A549 treated with CORT108297 at 1 μM for 4 hours (cell line): ENCODE measurements at places on chromosomes 12 and 14. TPM values are rescaled to one million over a fixed set of nuclear protein-coding genes. Genes with fewer than 3 reads are reported as not detected.

PTPRR gene
- total RNA-seq: 0.24 to 0.45 TPM (median 0.37 TPM) in 5 replicates

ANKRD52 gene
- 36.1 to 51.0 TPM (median 50.0 TPM) in 5 replicates for total RNA-seq

TAS2R31 gene
- total RNA-seq: 0.13 to 0.28 TPM (median 0.17 TPM) in 3 of 5 replicates, not detected in the others

ALX1 gene
- total RNA-seq: 5.0 to 6.7 TPM (median 5.9 TPM) in 5 replicates

EXOC3L4 gene
- total RNA-seq: 1.1 to 2.5 TPM (median 1.9 TPM) in 5 replicates

CDC42BPB gene
- total RNA-seq: 58.8 to 86.4 TPM (median 80.7 TPM) in 5 replicates

ASPG gene
- 0.03 to 0.06 TPM (median 0.05 TPM) in 3 of 5 replicates, not detected in the others for total RNA-seq

DBX2 gene
- not detected in 5 replicates for total RNA-seq

MDP1 gene
- total RNA-seq: 30.3 to 32.5 TPM (median 31.5 TPM) in 5 replicates

TEX22 gene
- total RNA-seq: 0.15 to 0.75 TPM (median 0.53 TPM) in 5 replicates

COX8C gene
- total RNA-seq: not detected in 5 replicates

PLEKHD1 gene
- total RNA-seq: 0.02 to 0.04 TPM (median 0.03 TPM) in 3 of 5 replicates, not detected in the others

ACOT4 gene
- total RNA-seq: 1.9 to 2.4 TPM (median 2.0 TPM) in 5 replicates

CCDC184 gene
- 3.1 to 4.2 TPM (median 4.1 TPM) in 5 replicates for total RNA-seq

OR11G2 gene
- not detected in 5 replicates for total RNA-seq

PPP1R36 gene
- 0.14 to 0.44 TPM (median 0.23 TPM) in 5 replicates for total RNA-seq

C12orf50 gene
- 0.06 to 0.08 TPM in 2 of 5 replicates, not detected in the others for total RNA-seq

KRT85 gene
- 0.02 to 0.06 TPM (median 0.05 TPM) in 3 of 5 replicates, not detected in the others for total RNA-seq

FAM181A gene
- not detected in 5 replicates for total RNA-seq

RASSF9 gene
- 0.37 to 0.67 TPM (median 0.63 TPM) in 5 replicates for total RNA-seq

MAP3K12 gene
- total RNA-seq: 10.1 to 18.8 TPM (median 17.3 TPM) in 5 replicates

LRTM2 gene
- total RNA-seq: 0.07 to 0.10 TPM in 2 of 5 replicates, not detected in the others

RASAL1 gene
- total RNA-seq: 0.45 to 0.63 TPM (median 0.53 TPM) in 5 replicates

MGAT4C gene
- total RNA-seq: 0.02 to 0.06 TPM (median 0.04 TPM) in 5 replicates

AGAP2 gene
- total RNA-seq: 0.12 to 0.27 TPM (median 0.15 TPM) in 5 replicates

KRT79 gene
- total RNA-seq: 0.05 to 0.14 TPM (median 0.09 TPM) in 4 of 5 replicates, not detected in the other

CLEC6A gene
- total RNA-seq: not detected in 5 replicates

CLEC1B gene
- not detected in 5 replicates for total RNA-seq

TAS2R8 gene
- total RNA-seq: not detected in 5 replicates

C12orf56 gene
- 0.03 to 0.15 TPM (median 0.04 TPM) in 4 of 5 replicates, not detected in the other for total RNA-seq

ZNF410 gene
- 40.4 to 57.3 TPM (median 42.4 TPM) in 5 replicates for total RNA-seq

HOXC4 gene
- 2.2 to 4.3 TPM (median 3.6 TPM) in 5 replicates for total RNA-seq

SCN8A gene
- 1.3 to 2.1 TPM (median 1.6 TPM) in 5 replicates for total RNA-seq

ENDOU gene
- total RNA-seq: not detected in 5 replicates

KRT7 gene
- 4,100 to 4,959 TPM (median 4,677 TPM) in 5 replicates for total RNA-seq

AKAP3 gene
- total RNA-seq: 0.07 to 0.36 TPM (median 0.18 TPM) in 5 replicates

TRIM9 gene
- total RNA-seq: 8.8 to 11.3 TPM (median 10.4 TPM) in 5 replicates

GSG1 gene
- total RNA-seq: 0.29 to 0.57 TPM (median 0.34 TPM) in 5 replicates

CLEC4C gene
- not detected in 5 replicates for total RNA-seq

LRFN5 gene
- not detected in 5 replicates for total RNA-seq

MYO1A gene
- 0.09 to 0.41 TPM (median 0.22 TPM) in 5 replicates for total RNA-seq

SLC17A8 gene
- total RNA-seq: 0.07 TPM in 1 of 5 replicates, not detected in the others

GRIP1 gene
- total RNA-seq: 2.2 to 5.4 TPM (median 3.5 TPM) in 5 replicates

GLT1D1 gene
- not detected in 5 replicates for total RNA-seq
